ENCODE measurements at places on chromosomes 1 and 21.

- DNase-seq, result no peak
Measured at GRCh38 chr1:56867491-56867890, 12.9 kb downstream of the C8A start.

DNA sequence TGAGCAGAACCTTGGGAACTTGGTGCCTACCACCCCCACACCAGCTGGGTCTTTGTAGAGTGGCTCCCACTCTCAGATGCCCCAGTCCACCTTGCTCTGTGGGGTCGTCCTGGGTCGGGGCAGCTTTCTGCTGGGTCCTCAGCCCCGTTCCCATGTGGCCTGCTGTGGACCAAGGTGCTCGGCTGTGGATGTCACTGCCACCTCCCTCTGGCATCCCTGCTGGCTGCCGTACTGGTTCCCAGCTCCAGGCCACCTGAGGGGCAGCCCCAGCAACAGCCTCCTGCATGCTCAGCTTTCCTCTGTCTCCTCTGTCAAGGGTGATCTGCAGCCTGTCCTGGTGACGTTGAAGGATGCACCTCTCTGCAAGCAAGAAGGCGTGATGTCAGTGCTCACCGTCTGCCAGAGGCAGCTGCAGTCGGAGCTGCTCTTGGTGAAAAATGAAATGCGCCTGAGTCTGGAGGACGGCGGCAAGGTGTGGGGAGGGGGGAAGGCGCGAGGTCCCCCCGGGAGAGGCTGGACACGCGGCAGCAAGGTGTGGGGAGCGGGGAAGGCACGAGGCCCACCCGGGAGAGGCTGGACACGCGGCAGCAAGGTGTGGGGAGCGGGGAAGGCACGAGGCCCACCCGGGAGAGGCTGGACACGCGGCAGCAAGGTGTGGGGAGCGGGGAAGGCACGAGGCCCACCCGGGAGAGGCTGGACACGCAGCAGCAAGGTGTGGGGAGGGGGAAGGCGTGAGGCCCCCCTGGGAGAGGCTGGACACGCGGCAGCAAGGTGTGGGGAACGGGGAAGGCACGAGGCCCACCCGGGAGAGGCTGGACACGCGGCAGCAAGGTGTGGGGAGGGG is 45.9 kb upstream of the DIP2A start:
- DNase-seq, result no peak

DNA sequence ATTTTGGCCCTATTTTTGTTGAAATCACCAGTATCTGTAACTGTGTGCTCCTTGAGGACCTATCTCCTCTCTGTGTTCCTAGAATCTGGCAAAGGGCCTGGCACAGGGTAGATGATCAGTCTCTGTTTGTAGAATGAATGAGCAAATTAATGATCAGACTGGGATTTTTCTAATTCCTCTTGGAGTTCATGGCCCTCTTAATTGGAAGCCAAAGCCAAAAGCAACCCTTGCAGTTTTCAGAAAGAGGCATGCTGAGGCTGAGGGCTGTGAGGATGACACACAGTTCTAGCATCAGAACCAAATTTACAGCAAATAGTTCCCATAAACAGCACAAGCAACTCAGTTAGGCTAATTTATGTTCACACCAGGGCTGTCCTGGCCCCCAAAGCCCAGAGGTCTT is 111.1 kb upstream of the BEND5 start:
- DNase-seq, result no peak

DNA sequence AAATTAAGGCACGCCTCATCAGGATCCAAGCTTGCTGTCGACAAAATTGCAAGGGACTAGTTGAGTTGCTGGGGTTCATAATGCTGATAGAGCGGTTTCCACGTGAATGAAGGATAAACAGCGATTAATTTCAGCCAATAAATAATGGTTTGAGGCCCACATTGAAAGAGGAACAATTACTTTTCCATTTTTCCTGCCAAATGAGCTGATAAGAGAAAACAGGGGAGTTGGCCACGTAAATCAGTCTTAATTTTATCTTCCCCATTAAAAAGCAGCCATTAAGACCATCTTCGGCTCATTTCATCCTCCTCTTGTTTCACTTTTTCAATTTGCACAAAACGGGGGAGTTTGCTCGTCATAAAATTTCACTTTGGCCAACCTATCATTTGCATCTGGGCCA is 235.5 kb upstream of the RRP15 start:
- DNase-seq, result no peak

- no peak for DNase-seq
Measured at GRCh38 chr1:222074317-222074716, 332.4 kb upstream of the DUSP10 start.

DNA sequence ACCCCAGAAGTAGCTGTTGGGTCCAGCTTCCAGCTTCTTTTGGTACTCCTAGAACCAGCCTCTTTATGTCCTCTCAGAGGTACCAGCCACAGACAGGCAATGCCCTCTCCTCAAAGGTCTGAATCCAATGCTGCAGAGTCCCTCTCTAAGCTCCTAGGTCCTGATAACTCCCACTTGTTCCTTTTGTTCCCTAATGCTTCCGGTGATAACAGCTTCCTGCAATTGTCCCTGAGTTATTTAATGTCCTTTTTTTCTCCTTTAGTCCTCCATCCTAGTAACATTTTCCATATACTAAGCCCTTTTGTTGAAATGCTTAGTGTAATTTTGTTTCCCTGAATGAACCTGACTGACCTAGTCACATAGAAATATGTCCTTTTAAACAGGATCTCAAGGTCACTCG is 201.7 kb upstream of the BEND5 start:
- DNase-seq, result no peak

DNA sequence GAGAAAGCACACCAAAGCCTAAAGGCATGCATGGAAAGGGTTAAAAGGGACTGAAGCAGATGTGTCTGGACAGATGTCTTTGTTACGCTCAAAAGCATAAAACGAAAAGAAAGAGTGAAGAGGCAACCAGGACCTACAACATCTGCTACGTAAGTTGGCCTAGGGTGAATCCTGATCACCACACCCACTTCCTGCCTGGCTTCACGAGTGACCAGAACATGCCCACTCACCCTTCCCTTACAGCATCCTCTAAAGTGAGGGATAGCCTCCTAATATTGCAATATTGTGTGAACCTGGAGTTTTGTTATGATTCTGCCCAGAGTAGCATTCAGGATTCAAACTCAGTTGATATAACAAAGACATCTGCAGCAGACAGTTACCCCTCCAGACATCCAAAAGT is 10.6 kb upstream of the OLIG2 start:
- no peak for DNase-seq

DNA sequence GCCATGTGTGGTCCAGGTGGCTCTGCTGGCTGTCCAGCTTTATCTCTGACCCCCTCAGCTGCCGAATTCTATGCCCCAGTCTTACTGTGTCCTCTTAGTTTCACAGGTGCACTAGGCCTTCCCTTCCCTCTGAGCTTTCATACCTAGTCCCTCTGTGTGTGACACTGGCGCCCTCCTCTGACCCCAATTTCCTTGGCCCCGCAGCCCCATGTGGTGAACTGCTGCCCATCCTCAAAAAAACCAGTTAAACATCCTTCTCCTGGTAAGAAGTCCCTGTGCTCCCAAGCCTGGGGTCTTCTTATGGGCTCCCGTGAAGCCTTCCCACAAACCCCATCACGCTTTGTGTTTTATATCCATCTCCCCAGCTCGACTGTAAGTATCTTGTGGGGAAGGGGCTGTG is 93.9 kb upstream of the TSPAN2 start:
- DNase-seq, result no peak

- DNase-seq, result no peak
Measured at GRCh38 chr1:115501476-115501875, 140.3 kb upstream of the VANGL1 start.

GRCh38 chr21:37534431-37534830 is 167.9 kb downstream of the DYRK1A start:
- no peak for DNase-seq

DNA sequence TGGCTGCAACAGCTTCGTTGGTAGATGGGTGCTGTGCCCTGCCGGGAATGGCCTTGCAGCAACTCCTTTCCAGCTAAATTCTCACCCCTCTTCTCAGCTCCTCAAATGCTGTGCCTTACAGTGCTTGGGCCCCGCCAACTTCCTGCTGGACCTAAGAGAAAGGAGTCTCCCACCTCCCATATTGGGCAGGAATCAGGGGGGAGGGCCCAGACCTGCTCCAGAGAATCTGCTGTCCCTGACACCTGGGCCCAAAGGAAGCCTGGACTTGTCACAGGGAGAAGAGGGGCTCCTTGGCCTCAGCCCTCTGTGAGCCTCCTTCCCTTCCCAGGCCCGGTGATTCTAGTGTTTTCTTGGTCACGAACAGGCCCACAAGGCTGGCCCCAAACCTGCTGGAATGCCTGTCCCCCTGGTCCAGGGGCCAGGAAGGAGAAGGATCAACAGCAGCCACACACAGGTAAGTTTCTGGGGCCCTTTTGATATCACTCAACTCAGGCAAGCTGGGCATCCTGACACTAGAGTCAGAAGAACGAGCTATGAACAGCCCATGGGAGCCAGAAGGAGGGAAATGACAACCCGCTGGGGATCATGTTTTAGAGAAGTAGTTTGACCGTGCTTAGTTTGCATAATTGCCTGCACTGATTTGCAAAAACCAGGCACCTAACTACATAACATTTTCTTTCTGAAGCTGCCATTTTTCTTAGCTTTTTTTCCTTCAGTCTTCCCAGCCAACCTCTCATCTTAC is 86.2 kb downstream of the CD247 start:
- DNase-seq, result no peak

GRCh38 chr1:151472856-151473731 is 13.8 kb upstream of the POGZ start:
- DNase-seq, result no peak

GRCh38 chr1:180204231-180204630 is 25.8 kb upstream of the LHX4 start:
- no peak for DNase-seq

DNA sequence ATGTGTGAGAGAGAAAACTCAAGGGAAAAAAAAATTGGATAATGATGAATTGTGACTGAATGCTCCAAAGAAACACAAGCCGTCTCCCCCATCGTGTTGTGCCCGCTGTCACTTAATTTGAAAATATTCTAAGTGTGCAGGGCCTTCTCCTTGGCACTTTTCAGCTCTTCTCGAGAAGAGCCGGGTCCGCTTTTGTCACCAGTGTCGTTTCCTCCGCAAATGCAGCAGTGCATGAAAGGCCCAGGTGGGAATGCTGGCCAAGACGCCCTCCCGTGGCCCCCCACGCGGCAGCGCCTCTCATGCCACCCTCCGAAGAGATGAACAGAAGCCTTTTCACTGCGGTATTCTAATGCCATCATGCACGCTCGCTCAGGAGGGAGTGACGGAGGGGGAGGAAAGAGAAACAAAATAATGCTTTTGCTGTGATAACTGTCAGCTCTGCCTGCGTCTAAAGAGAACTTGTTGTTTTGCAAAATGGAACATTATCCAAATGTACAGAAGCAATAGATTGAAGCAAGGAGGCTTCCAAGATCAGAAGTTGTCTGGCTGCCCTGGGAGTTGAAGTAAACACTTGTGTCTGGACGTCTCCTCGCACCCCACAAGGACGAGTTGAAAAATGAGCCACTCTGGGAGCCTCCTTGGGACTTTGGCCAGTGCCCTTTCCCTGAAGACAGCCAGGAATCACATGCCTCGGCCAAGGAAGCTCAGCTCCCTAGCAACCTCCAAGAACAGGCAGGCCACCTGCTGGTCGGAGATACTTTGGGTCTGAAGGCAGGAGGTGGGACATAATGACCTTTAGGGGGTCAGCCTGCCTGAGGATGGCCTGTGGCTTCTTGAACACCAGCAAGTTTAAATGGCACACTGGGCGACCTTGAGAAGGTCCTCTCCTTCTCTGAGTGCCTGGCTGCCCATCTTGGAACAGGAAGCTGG is 166.1 kb upstream of the ZC3H12A start:
- no peak for DNase-seq

DNA sequence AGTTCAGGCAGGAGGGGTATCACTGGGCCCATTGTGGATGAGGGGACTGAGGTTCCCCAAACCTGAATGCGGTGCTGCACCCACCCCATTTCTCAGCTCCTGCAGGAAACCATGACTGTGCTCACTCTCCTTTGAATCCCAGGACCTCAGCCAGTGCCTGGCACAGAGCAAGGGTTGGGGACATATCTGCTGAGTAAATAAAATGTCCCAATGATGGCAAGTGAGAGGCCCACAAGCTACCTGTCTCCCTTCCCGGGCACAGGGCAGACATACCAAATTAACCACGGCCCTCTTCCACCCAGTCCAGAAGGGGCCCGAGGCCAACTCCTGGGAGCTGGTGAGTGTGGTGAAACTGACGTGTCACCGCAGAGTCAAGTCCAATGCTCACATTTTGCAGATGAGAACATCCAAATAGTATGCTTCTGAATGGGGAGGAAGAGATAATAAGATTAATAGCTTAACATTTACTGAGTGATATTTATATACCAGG is 97.6 kb downstream of the EPHB2 start:
- DNase-seq, result peak; percentile 89

DNA sequence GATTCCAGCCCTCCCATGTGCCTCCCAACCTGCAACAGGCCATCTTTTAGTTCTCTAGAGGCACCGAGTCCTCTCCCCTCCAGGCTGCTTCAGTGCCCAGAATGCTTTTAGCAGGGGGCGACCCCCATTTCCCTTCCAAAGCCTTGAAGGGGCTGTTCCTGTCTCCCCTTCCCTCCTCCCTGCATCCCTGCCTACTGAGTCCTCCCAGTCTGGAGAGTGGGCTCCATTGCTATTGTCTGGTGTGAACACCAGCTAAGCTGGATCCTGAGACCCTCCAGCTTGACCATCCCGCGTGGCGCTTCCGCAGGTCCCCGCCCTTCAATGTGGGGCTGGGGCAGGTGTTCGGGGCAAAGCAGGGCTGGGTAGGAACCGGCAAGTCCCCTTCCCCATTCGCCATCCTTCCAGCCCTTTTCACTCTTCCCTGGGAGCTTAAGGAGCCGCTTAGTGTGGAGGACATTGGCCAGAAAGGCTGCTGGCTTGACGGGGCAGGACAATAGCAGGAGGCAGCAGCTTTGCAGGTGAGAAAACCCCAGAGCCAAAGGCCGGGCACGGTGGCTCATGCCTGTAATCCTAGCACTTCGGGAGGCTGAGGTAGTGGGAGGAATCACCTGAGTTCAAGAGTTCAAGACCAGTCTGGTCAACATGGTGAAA is 32.2 kb downstream of the PADI6 start:
- no peak for DNase-seq

DNA sequence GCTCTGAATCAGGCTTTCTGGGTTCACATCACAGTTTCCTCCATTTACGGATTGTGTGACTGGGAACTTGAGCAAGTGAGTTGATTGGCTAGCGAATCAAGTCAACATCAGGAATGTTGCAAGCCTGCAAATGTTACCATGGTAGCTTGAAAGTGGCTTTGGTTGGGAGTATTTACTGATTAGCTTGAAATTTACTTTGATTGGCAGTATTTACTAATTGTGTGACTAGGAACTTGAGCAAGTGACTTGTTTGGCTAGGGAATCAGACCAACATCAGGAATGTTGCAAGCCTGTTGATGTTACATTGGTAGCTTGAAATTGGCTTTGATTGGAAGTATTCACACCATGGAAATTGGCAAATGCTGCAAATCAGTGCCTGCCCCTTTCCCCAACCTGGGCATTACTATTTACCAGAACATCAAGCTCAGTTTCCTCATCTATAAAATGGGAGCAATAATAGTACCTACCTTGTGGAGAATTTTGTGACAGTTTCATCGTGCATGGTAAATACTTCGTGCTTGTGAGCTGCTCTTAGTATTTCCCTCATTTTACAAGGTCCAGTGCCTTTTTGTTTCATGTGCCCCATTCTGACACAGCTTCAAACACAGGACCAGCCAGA is 23.1 kb upstream of the B3GALNT2 start:
- DNase-seq, result no peak
